ENCODE measurements at places on chromosomes 6 and 20. TPM values are rescaled to one million over a fixed set of nuclear protein-coding genes. Genes with fewer than 3 reads are reported as not detected.

The VSTM2L gene
- 1.4 TPM for total RNA-seq

The COL19A1 gene
- total RNA-seq = 0.09 TPM

DNA sequence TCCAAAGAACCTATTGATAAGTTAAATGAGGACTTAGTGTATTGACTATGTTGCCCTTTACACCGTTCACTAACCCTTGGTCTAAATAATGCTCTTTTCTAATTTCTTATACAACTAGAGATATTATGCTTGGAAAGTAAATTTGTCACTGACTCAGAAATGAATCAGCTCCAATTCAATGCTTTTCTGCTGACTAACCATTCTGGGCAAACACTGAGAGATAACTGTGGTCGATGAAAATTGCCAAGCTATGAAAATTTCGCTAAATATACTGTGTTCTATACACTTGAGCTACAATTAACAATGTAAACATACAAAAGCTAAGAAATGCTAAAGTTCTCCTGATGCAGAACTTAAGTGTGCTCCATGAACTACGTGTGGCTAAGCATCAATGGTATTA is 23.1 kb upstream of the FBXO9 start:
- peak; percentile 92 for DNase-seq

DNA sequence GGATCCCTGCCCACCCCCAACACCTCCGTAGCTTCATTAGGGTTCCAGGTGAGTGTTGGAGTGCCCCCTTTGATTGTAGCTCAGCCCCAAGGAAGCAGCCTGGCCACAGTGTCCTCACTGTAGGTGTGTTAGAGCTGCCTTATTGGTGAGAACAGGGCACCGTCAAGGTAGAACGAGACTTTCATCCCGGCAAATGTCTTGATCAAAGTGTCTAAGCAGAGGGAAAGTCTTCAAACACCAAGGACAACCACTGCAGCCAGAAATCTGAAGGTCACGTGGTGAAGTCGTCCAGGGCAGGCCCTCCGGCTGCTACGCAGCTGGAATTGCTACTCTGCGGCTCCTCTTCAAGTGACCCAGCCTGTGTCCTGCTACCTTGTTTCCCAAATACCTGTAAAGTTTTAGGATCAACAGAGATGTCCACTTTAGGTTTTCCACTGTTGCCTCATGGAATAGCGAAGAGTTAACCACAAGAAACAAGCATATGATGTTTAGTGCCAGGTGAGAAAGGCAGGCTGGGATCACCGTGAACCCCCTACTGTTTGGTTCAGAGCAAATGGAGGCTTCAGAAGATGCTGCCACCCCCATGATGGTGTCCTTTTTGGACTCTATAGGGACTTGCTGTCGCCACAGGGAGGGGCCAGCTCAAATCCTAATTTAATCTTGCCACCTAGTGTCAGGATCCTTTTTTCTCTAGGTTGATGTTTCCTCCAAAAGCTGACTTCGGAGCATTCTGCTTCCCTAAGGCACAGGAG is 1.7 kb upstream of the DLL1 start:
- DNase-seq = no peak

DNA sequence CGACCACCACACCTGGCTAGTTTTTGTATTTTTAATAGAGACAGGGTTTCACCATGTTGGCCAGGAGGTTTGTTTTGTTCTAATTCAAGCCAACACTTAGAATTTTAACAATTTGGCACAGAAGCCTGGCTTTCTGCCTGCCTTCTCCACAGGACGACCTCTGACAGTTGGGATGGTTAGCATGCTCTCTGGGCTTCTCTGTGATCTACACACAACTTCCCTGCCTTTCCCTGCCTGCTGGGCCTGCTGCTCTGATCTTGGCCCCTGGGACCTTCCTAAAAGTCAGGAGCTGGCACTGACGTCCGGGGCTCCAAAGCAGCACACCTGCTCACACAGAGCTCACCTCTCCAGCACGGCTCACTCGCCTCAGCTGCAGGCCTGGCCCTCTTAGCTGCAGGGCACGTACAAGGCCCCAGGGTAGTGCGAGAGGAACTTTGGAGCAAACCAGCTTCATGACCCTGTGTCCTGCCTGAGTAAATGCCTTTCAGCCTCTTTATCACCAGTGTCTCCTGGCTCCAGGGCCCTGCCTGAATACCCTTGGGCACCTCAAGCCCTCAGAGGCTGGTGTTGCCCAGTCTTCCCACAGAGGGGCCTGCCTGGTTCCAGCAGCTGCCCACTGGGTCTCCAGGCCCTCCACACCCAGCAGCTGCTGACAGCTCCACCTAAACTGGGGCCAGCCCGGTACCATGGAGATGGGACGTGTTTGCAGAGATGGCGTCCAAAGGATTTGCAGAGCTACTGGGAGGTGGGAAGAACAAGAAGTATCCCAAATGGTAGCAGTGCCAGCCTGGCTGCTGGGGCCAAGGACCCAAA is 96.0 kb downstream of the PSMB1 start:
- DNase-seq = peak; percentile 20

The EDN3 gene
- not detected for total RNA-seq

The LY6G6C gene
- not detected for total RNA-seq

The CRISP2 gene
- total RNA-seq = not detected

GRCh38 chr6:165376100-165376499 is 66.7 kb upstream of the C6orf118 start:
- no peak for DNase-seq

DNA sequence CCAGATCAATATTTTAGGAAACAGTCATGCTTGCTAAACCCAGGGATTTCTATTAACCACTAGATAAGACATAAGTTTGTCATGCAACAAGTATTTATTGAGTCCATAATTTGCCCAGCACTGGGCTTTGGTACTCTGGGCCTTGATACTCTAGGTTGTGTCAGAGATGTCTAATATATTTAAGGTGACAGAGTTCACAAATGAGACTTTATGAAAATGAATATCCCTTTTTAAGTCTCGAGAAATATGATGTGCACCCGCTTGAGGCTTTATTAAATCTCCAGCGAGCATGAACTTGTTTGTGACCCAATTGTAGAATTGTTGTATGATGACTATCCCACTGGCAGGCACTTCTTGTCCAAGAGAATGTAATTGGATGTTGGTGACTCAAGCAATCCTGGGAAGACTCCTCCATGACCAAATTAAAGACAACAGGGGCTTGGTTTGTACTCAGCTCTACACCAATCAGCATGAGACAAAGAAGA is 109.2 kb downstream of the ESR1 start:
- peak; percentile 88 for DNase-seq

GRCh38 chr6:98343004-98343403 is 491.4 kb upstream of the POU3F2 start:
- DNase-seq = no peak

DNA sequence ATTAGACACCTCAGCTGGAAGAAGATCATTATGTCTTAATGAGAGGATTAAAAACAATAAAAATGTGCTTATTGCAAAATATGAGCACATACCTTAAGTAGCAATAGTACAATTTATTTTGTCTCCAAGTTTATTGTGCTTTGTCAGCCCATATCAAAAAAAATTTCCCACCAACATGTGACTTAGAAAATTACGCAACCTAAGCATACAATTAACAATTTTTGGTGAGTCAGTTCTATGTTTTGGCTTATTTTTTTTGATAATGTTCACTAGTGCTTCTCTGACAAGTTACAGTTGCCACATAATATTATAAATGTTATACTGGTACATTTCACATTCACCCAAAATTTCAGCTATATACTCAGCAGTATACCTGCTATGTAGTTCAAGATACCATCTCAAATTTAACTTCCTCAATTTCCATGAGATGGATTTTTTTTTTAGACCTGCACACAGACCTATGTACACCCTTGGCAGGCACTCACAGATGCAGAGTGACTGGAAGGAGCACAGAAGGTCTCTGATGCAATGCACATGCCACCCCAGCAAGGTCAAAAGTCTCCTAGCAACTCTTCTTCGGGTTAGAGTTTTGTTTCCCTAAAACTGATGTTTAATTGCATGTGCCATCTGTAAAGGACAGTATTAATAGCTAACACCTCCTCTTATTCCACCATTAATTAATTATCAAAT is 112.4 kb downstream of the PRKN start:
- DNase-seq = peak; percentile 4

GRCh38 chr6:142848976-142849375 is 96.0 kb downstream of the HIVEP2 start:
- DNase-seq = no peak

The DLK2 gene
- 0.36 TPM for total RNA-seq

GRCh38 chr6:90127595-90127994 is 169.0 kb downstream of the BACH2 start:
- DNase-seq = no peak

GRCh38 chr6:51855310-51856082 is 231.9 kb downstream of the PKHD1 start:
- peak; percentile 59 for DNase-seq

- no peak for DNase-seq
Observed at GRCh38 chr20:21053002-21053762, 53.0 kb downstream of the LINC00237 start.

- peak; percentile 78 for DNase-seq
Observed at GRCh38 chr6:13538084-13538483, 36.3 kb upstream of the SIRT5 start.

The PPDPF gene
- 35.3 TPM for total RNA-seq

DNA sequence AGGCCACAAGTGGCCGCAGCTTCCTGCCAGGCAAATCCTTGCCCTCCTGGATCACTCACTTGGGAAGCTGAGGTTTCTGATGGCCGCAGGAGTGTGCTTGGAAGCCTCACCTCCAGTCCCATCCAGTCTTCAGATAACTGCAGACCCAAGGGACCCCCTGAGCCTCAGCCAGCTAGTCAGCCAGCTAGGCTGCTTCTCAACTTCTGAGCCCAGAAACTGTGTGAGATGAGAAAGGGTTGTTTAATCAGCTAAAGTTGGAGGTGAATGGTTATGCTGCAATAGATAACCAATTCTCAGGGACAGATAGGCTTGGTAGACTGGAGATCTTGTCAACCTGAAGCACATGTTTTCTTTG is 96.9 kb downstream of the THBS2 start:
- no peak for DNase-seq

DNA sequence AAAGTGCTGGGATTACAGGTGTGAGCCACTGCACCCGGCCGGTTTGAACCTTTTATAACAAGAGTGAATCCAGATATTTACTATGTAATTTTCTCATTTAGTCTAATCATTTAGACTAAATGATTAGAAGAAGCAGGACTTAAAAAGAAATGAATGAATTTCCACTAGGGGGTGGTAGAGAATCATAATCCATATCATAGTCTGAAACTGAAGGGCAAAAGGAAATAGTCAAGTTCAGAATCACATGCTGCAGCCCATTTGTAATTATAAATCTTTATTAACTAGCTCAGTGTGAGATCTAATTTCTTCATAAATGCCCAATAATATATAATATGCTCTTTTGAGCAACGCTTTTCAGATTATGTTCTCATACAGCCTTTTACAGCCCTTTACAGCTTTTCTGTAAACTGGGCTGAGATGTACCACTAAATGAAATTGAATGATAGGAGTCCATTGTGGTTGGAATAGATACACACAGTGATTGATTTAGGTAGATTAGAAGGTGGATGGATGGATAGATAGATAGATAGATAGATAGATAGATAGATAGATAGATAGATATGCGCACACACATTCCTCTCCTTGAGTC is 31.8 kb downstream of the PSMB9 start:
- peak; percentile 87 for DNase-seq

The ZNF335 gene
- 20.9 TPM for total RNA-seq

DNA sequence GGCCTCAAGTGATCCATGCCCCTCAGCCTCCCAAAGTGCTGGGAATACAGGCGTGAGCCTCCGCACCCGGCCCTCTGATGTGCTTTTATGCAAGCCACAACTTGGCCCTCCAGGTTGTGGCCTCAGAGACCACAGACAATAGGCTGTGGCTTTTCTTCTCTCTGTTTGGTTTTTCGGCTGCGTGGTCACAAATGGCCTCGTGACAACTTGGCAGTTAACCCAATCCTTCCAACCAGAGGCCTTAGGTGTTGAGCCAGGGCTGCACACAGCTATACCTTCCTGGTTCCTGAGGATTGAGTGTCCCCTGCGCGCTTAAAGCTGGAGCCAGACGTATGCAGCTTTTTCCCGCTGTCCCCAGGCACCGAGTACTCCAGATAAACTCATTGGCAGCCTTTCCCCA is 6.3 kb upstream of the TGM3 start:
- no peak for DNase-seq

The EYA2 gene
- 1.6 TPM for total RNA-seq

DNA sequence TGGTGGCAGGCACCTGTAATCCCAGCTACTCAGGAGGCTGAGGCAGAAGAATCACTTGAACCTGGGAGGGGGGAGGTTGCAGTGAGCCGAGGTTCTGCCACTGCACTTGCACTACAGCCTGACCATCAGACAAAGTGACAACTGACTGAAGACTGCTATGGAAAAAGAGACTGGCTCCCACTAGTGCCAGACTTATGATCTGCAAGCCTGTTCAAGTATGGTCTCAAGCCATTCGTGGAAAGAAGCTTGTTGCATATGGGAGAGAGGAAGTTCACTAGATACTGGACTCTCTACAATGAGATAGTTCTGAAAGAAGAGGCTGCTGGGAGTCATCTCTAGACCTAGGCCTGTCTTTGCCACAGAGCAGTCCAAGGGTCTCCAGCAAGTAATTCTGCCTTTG is 26.7 kb downstream of the MDN1 start:
- no peak for DNase-seq

- DNase-seq = peak; percentile 36
Observed at GRCh38 chr6:99344289-99344688, 5.2 kb downstream of the FAXC start.

GRCh38 chr6:164072240-164072666 is 657.7 kb downstream of the QKI start:
- no peak for DNase-seq

- DNase-seq = no peak
Observed at GRCh38 chr6:170525795-170526194, 27.3 kb downstream of the PSMB1 start.

GRCh38 chr20:33927724-33928123 is 66.0 kb upstream of the RALY start:
- DNase-seq = no peak

- DNase-seq = no peak
Observed at GRCh38 chr6:9422138-9422537, 986.8 kb upstream of the SLC35B3 start.

The COL12A1 gene
- total RNA-seq = 342 TPM

The ZBTB46 gene
- 1.1 TPM for total RNA-seq

The C6orf163 gene
- 3.9 TPM for total RNA-seq

The SUMO4 gene
- not detected for total RNA-seq

The AIG1 gene
- total RNA-seq = 48.7 TPM

GRCh38 chr20:59987135-59987534 is 28.9 kb downstream of the CDH26 start:
- DNase-seq = no peak

DNA sequence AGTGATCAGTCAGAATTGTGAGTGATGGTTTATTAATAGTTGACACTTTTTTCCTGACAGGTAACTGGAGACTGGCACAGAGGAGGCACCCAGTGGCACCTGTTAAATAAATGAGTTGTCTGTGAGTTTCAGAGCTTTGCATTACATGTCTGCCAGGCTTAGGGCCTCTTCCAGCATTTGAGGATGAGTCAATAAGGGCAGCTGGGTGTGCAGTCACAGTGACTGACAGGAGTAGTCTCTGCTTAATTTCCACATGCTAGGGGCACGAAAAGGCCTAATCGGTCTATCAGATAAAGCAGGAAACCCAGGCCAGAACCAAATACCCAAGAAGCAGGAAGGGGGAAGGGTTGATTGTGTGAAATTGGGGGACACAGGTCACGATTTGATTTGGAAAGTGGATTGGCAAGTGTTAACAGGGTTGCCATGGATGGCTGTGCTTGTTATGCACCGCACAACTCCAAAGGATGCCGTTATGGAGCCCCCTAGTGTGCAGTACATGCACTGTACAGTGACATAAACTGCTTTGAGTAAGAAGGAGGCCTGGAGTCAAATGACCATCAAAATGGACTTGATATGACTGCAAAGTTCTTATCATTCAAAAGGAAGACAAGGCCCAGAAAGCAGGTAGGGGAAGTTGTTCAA is 111.9 kb upstream of the GGTLC1 start:
- peak; percentile 56 for DNase-seq
